ENCODE measurements at places on chromosomes 6 and 20.

DNA sequence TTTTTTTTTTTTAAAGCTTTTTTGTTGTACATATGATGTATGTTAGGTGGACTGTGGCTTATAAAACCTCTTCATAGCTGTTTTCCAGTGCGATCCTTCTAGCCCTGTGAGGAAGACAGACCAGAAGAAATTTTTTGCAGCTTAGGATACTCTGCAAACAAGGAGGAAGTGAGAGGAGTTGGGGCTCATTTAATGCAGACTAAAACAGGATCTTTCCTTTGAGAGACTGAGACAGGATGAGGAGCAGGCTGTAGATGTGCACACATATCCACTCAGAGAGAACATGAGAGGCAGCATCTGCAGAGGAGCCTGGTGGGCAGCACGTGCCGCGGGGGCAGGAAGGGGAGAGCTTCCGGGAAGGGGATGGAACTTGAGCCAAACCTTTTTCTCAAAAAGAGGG is 45.7 kb downstream of the PPARD start:
- no peak for DNase-seq

DNA sequence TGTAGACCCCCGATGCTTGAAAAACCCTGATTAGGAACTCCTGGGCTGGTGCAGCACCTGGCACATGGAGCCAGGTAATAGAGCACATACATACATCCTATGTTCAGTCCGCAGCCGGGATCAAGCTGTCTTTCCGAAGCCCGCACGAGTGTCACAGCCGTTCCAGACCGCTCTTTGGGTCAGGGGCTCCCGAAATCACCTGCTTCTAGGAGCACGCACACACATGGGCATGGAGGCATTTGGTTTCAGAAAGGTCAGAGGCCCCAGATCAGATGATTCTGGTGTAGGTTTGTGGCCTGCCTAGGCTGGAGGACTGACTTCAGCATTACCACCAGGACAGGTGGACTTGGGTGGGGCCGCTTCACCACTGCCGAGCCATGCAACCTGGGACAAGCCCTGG is 42.1 kb upstream of the STX16 start:
- DNase-seq = no peak

DNA sequence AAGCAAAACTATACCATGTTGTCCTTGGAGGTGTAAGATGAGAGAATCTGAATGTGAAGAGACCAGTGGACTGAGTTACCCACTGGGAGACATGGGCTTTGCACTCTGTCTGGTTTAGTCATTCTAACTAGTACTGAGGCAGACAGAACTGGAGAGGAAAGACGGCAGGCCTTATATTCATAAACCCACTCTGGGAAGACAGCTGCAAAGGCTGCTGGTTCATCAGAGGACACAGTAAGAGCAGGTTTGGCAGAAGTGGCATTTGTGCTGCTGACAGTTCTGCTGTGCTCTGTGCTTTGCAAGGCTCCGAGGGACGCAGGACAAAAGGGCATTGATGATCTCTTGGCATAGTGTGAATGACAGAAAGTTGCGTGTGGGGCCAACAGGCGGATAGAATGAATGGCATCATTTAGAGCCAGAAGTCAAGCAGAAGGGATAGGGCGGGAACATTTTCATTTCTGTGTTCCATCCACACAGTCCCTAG is 142.3 kb upstream of the TENT5A start:
- DNase-seq = no peak

DNA sequence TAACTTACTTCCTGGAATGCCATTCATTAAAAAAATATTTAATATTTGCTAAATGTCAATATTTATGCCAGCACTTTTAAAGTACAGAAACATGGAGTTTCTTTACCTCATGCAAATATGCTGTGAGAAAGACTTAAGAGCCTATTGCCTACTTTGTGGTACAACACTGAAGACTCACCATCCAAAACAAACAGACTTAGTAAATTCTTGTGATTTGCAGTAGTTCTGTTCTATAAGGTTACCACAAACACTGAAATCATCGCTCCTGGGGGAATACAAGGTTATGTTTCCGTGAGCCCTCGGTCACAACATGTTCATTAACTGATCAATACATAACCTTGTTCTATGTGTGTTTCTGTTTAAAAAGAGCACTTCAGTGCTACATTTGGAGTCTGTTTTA is 78.3 kb downstream of the ATG5 start:
- DNase-seq = no peak

DNA sequence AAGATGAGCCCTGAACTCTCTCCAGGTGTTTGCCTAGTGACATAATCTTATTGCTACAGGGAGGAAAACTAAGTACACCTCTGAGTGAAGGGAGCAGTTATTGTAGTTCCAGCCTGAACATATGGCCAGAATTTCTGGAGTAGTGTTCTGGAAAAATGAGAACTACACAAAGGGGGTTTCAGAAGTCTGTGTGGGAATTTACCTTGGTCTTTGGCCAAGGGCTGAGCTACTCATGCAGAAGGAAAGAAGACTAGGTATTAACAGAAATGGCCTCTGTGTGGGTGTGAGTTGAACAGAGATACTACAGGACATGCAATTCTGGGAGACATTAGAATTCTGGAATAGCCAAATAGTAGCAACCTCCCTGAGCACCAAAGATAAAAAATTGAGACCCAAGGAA is 1009.7 kb upstream of the GJE1 start:
- DNase-seq = no peak

- no peak for DNase-seq
These were observed 4.5 kb downstream of the CCDC170 start for GRCh38 chr6:151498327-151498726.

DNA sequence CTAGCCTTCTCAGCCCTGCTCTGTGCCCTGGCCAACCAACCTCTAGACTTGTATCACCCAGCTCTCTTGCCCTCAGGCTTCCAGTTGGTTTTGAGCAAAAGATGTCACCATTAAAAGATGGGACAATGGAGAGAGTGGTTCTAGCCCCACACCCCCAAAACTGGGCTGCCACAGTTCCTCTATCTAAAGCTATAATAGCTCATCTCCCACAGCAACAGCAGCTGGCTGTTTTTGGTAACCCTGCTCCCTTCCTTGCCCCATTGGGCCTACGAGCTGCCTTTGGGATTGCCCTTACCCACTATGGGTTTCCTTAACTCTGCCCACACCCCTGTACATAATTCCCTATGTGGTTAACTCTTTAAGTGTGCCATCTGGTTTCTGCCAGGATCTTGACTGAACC is 7.6 kb upstream of the SRSF3 start:
- DNase-seq = no peak

GRCh38 chr6:42532038-42532669 is 31.7 kb upstream of the UBR2 start:
- DNase-seq = no peak

GRCh38 chr6:116221067-116221466 is 32.8 kb downstream of the TSPYL4 start:
- no peak for DNase-seq

DNA sequence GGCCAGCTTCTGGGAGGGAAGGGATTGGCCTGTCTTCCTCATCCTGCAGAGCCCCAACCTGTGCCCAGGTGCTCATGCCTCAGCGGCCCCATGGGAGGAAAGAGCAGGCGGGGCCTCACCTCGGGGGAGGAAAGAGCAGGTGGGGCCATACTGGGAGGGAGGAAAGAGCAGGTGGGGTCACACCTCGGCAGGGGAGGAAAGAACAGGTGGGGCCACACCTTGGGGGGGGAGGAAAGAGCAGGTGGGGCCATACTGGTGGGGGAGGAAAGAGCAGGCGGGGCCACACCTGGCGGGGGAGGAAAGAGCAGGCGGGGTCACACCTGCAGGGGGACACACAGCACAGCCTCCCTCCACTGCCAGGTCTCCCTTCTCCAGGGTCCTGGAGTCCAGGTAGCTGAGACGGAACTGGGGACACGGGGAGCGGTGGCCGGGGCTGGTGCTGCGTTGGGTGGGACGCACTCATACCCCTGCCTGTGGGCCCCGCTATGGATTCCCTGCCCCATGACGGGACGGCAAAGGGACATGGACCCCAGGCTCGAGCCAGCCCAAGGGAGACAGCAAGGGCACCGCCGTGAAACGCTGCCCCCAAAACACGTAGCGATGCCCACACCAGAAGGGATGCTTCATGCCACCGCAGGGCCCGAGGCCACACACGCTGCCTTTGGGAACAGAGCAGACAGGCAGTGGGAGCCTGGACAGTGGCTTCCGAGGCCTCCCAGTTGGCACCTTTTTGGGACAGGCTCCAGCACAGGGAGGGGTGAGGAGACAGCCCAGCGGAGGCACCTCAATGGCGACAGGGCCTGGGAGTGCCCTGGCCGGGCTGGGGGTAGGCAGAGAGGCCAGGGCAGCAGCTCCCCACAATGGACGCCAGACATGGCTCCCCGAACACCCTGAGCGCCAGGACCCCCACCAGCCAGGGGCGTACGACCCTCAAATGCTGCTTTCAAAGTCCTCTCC is 43.3 kb upstream of the CHRNA4 start:
- DNase-seq = no peak

All from coronary artery (tissue), 2 donors.